Glutamatergic neuron (in vitro differentiated cells): ENCODE measurements at places on chromosomes 7 and 10. TPM values are rescaled to one million over a fixed set of nuclear protein-coding genes. Genes with fewer than 3 reads are reported as not detected.

DNA sequence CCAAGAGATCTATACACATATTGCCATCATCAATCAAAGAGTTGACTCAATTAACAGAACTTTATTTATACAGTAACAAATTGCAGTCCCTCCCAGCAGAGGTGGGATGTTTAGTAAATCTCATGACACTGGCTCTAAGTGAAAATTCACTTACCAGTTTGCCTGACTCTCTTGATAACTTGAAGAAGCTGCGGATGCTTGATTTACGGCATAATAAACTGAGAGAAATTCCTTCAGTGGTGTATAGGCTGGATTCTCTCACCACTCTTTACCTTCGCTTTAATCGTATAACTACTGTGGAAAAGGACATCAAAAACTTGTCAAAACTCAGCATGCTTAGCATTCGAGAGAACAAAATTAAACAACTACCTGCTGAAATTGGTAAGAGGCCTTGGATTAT, 45.3 kb downstream of the SHOC2 start:
- no peak for DNase-seq

DNA sequence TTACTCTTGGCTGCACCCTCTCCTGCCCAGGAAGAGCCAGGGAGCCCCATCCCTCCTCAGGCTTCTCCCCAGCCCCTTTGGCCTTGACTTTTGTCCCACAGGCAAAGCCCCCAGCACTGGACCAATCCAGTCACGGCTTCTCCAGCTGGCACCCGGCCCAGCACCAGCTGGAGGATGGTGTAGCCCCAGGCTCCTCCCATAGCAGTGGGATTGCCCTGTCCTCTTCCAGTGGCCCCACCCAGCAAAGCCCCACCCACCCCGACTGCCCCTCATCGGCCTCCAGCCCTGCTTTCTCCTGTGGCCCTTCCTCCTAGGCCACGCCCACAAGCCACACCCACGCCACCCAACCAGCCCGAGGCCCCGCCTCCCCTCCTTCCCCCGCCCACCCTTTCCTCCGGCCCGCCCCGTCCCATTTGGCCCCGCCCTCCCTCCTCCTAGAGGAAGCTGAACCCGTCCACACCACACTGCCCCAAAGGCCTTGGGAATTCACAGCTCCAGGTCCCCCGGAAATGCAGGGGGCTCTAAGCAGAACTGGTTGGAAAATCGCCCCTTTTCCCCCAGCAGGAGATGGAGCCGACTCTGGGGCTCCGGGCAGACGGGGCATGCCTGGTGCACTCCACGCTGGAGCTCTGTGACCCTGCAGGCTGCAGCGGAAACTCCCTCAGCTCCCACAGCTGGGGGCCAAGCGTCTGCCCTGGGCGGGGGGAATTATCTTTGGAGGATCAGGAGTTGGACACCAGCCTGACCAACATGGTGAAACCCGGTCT, 25.2 kb downstream of the GET4 start:
- DNase-seq, result peak; percentile 75

HOXA4 gene
- total RNA-seq, result not detected

POLR2J2 gene
- total RNA-seq, result 13.4 TPM

CXCL12 gene
- 2.2 TPM for total RNA-seq
